Activated CD8-positive, alpha-beta memory T cell treated with anti-CD3 and anti-CD28 coated beads, Interleukin-2, amount 50 U/mL, for 4 hours (primary cell): ENCODE measurements at places on chromosomes 16 and 17.

GRCh38 chr17:55817397-55817709 is 66.5 kb downstream of the PCTP start:
- no peak for DNase-seq

DNA sequence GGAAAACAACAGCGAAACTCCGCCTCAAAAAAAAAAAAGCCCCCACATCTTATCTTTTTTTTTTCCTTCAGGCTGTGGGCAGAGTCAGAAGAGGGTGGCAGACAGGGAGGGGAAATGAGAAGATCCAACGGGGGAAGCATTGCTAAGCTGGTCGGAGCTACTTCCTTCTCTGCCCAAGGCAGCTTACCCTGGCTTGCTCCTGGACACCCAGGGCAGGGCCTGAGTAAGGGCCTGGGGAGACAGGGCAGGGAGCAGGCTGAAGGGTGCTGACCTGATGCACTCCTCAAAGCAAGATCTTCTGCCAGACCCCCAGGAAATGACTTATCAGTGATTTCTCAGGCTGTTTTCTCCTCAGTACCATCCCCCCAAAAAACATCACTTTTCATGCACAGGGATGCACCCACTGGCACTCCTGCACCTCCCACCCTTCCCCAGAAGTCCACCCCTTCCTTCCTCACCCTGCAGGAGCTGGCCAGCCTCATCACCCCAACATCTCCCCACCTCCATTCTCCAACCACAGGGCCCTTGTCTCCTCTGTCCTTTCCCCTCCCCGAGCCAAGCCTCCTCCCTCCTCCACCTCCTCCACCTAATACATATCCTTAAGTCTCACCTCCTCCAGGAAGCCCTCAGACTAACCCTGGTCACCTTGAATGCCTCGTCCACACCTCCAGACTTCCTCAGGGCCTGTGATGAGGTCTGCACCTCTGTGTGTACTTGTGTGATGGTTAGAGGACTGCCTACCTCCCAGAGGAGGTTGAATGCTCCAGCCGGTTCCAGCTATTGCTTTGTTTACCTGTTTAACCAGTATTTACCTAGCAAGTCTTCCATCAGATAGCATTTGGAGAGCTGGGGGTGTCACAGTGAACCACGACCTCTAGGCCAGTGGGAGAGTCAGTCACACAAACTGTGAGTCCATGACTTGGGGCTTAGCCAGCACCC is 1.2 kb upstream of the HBA1 start:
- DNase-seq, result no peak

DNA sequence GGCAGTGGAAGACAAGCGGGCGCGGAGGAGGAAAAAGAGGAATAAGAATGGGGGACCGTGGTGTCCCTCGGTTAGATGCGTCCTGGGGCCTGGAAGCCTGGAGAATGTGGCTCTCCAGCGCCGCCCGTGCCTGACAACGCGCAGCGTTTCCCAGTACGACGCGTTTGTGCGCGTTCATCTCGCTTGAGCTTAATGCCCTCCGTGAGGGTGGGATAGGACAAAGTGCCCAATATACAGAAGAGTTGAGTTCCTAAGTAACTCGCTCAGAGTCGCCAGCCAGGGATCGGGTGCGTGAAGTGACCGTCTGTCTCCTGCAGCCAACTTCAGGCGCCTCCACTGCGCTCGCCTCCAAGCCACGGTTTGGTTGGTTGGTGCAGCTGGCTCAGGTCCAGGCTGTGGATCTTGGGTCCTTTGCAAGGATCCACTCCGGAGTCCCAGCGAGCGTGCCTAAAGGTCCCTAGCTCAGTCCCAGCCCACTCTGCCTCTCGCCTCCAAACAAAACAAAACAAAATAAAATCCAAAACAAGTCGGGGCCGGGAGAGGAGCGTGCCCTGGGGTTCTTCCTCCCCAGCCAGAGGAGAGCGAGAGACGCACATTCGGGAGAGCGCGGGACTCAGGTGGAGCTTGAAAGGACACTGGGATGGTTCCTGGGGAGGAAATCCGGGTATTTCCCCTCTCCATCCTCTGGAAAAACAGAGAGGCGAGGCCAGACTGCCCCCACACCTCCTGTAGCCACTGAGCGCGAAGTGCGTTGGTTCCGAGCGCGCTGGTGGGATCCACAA is 974 bp downstream of the GALR2 start:
- DNase-seq, result no peak

GRCh38 chr16:85562093-85562786 is 50.9 kb upstream of the GSE1 start:
- DNase-seq, result no peak

DNA sequence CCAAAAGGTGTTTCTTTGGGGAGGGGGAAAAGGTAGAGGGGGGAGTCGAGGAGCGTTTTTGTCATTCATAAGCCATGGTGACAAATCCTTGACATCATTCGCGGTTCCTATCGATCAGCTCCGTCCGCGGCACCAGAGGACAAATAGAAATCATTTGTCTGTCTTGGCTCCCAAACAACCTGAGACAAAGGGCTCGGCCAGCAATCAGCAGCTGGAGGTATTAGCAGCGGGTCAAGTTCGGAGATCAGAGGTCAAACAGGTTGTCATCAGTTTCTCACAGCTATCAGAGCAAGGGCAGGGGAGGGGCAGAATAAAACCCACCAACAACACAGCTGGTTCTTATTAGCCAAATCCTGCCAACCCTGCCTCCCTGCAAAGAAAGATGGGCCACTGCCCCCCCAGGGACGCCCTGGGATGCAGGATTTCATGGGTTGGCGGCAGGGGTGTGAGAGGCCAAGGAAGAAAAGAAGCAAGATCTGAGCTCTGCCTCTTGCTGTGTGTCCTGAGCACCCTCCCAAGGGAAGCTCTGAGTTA is 145.3 kb upstream of the LHX1 start:
- DNase-seq, result no peak

DNA sequence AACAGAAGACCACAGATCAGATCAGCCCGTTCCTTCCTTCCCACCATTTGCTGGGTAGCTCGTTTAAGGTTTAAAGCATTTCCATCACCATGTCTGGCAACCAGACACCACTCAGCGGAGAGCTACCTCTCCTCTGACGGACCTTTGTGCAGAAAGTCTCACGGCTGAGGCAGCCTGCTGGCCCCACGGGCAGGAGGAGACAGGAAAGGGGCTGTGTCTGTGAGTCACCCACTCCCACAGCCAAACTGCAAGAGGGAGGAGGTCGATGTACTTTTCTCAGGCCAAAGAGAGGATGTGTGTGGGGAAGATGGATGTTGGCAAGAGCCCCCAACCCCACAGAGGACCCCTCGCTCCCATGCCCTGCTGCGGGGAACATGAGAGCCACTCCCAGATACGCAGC is 92.1 kb downstream of the ZNF423 start:
- DNase-seq, result no peak

DNA sequence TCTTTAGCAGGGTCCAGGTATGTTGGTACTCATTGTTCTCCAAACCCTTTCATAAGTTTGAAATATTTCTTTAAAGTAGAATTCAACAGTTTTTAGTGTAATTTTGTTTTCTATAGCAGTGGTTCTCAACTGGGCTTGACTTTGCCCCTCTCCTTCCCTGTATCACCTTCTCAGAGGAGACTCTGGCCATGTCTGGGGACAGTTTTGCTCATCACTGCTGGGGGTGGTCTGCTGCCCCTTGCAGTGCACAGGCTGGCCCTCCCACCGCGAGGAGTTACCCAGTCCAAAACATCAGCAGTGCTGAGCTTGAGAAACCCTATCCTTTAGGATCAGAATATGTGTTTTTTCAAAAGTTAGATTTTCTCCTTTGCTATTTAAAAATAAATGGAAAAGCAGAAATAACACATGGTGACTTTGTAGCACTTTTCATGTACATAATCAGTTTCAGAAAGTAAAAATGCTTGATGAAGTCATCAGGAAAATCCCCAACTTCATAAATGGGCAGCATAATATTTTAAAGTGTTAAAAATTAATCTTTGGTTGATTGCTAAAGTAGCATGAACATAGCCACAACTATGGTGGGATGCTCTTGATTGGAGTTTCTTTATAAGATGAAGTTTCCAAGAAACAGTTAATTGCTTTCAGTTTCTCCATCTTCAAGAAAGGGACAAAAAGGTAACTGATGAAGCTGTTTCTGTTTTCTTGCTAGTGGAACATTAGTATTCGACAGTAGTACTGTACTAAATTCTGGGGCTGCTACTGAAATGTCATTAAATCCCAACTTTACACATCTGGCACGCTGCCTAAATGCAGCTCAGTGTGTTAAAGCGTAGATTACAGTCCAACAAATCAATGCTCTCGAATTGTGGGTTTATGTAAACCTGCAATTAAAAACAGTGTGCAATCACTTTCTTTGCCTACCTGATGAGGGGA is 70.3 kb downstream of the NETO2 start:
- DNase-seq, result no peak

- DNase-seq, result no peak
These were observed 3.2 kb downstream of the CBX4 start for GRCh38 chr17:79835953-79836509.
